Caudate nucleus (tissue), 63 donors: ENCODE measurements at places on chromosomes 2 and 18.
A peak's percentile ranks its signal among the peaks of the same experiment; 100 is the strongest.

DNA sequence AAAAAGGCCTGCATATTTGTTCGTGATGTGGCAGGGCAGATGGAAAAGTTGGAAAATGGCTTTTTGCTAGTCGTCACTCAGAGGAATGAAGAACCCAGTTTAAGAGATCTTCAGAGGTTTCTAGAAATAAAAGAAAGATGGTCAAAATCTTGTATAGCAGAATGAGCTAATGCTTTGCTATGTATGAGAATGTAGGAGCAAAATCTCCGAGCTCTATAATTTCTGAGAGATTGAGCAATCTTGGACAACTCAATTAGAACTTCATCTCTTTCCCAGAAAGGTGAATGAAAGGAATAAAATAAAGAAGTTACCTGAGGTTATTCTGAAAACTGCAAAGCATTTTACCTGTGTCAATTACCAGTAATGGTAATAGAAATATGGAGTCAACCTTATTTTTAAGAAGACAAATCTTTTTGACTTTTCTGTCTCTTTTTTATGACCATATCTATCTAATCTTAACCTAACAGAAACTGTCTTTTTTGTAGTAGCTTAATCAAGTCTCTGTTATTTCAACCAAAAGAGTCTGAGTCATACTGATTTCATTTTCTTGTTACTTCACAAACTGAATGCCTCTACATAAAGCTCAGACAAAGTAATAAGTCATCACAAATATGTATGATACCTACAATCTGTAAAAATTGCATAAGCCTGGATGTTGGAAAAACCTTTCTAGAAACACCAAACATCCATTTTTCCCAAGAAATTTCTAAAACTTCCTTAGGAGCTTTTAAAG is 32.5 kb downstream of the CCDC68 start:
- no peak for DNase-seq

GRCh38 chr2:163345795-163346573 is 389.8 kb downstream of the FIGN start:
- DNase-seq = no peak

DNA sequence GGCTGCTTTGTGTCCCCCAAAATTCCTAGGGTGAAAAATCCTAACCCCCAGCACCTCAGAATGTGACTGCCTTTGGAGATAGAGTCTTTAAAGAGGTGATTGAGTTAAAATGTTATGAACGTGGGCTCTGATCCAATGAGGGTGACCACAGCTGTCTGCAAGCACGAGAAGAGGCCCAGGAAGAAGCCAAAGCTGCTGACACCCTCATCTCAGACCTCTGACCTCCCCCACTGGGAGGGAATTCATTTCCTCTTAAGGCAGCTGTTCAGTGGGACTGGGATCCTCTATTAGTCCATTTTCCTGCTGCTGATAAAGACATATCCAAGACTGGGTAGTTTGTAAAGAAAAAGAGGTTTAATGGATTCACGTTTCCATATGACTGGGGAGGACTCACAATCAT is 544.4 kb downstream of the DCDC2C start:
- no peak for DNase-seq

GRCh38 chr2:69007603-69008002 is 5.4 kb upstream of the ANTXR1 start:
- no peak for DNase-seq

- DNase-seq = peak; percentile 29
Measured at GRCh38 chr2:6352906-6353515, 512.7 kb downstream of the CMPK2 start.

DNA sequence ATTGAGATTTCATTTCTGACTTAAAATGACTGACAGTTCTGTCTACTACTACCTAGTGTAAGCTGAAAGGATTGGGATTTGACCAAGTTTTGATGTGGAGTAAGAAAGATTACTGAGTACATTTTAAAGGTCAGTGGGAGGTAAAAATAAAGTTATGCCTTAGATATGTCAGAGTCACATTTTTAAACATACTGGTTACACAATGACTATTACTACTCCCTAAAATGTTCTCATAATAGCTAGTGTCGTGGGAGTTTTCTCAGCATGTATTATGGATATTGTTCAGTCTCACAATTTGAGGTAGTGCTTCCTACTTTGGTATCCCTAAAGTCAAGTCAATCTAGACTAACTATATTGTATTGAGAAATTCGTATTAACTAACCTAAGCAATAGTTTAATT is 1092.5 kb downstream of the LRP1B start:
- DNase-seq = no peak

DNA sequence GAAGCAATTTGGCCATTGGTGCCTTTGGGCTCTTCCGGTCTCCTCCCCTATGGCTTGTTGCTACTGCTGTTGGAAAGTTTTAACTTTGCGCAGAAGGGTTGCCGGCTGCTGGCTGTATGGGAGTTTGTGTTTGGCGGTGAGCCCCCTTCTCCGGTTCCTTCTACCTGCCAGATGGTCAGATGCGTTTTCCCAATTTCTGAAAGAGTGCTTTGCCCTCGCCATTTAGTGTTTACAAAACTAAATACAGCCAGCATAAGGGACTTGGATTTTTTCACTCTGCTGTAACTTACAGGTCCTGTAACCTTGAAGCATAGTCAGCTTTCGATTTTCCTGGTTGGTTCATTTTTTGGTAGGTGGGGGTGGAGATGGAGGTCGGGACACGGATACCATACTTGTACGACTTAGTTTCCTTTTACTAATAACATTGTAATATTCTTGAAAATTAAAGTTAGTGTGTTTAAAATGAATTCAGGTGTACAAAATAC is 604 bp downstream of the COQ10B start:
- no peak for DNase-seq

GRCh38 chr18:39871961-39872360 is 2083.1 kb upstream of the PIK3C3 start:
- DNase-seq = no peak

DNA sequence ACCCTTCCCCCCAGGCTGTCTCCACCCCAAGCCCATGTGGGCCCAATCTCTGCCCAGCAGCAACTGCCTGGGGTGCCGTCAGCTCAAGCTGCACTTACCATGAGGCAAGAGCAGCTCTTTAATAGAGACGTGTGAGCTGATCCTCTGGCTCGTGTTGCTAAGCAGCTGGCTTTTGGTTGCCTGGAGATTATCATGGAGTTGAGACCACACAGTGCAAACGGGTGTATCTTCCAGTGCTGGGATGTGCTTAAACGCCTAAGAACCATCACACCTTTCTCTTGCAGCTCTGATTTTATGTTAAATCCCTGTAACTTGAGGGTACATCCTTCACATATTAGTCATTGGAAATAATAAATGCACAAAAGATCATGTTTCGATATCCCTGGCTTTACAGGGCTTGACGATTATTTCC is 271.1 kb downstream of the PRKCE start:
- DNase-seq = no peak

DNA sequence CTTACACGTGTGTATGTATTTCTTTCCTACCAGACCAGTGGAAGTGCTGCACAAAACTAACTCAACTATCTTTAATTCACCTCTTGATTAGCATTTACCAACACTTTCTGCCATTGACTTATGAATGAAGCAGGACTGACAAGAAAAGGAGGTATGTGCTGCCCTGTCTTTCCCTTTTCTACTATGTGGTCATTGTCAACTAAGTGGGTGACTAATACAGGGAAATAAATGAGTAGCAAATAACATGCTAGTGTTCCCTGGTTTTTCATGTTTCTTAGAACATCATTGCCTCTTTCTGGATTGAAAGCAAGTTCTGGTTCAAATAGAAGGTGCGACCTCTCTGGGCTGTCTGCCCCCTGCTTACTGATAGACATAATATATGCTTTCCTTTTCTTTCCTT is 58.0 kb downstream of the LINC00305 start:
- no peak for DNase-seq

GRCh38 chr2:130853391-130853790 is 16.7 kb downstream of the ARHGEF4 start:
- DNase-seq = no peak

DNA sequence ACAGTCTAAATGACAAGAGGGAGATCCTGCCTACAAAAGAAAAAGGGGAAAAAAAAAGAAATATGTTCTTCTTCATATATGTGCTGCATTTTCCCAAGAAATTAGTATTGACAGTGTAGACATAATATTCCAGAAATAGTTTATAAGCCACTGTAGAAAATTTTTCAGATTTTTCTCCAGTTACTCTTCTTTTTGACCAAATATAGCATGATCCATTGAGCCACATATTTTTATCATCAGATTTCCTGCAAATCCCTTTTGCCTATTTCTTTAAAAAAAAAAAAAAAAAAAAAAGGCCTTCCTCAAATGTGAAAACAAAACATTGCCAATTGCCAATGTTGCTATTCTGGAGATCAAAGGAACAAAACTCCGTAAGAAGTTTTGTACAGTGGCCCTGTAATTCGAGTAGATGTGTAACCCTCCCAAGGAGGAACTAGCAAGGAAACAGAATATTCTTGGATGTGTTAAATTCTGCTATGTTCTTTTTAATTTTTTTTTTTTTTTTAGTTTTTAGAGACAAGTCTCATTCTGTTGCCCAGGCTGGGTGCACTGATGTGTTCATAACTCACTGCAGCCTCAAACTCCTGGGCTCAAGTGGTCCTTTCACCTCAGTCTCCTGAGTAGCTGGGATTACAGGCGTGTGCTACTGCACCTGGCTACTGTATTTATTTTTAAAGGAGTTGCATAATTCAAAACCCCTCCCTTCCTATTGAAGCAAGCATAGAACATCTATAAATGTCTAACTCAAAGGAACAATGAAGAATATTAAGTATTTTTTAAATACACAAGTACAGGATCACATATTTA is 12.5 kb upstream of the CABYR start:
- DNase-seq = no peak

DNA sequence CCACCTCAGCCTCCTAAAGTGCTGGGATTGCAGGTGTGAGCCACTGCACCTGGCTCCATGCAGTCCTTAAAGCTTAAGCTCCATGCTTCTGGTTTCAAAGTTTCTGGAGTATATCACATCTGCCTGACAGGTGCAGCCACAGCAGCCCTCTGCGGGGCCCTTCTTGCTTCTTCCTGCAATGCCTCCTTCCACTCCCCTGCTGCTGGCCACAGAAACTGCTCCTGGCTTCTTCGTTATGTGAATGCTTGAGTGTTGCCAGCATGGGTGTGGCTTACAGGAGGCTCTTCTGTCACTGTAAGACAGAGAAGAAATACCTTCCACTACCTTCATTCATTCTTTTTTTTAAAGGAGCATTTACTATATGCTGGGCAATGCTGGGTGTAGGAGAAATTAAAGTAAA is 10.1 kb upstream of the CCBE1 start:
- no peak for DNase-seq

GRCh38 chr2:104945866-104946265 is 92.0 kb downstream of the POU3F3 start:
- no peak for DNase-seq

DNA sequence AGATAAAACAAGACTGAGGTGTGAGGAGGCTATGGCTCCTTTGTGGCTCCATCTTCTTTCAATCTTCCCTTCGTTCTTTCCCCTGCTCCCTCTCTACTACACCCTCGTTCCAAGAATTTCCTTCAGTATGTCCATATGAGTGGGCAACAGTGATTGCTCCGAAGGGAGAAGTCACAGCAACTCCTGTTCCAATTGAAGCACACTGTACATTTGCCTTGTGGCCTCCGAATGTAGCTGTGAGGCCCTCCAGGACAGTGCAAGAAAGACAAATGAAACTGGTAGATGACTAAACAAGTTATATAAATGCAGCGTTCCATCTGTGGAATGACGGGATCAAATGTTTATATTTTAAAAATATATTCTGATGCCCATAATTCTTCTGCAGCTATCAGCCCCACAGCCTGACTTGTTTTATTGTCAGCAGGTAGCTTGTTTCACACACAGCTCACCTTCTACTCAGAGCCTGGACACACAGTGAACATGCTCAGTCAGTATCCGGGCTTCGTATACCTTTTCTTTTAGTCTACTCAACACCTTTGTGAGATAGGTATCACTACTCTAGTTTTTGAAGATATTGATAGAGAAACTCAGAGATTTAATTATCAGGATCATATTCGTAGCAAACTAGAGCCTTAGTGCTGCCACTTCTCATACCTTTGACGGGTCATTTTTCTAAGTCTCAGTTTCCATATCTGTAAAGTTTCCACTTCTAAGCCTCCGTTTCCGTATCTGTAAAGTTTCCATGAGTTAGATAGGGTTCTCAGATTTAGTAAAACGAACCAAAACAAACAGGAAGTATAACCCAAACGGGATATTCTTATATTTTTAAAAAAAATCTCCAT is 216.7 kb upstream of the STON1 start:
- DNase-seq = no peak

GRCh38 chr2:210577263-210578071 is 21.1 kb downstream of the CPS1 start:
- no peak for DNase-seq

DNA sequence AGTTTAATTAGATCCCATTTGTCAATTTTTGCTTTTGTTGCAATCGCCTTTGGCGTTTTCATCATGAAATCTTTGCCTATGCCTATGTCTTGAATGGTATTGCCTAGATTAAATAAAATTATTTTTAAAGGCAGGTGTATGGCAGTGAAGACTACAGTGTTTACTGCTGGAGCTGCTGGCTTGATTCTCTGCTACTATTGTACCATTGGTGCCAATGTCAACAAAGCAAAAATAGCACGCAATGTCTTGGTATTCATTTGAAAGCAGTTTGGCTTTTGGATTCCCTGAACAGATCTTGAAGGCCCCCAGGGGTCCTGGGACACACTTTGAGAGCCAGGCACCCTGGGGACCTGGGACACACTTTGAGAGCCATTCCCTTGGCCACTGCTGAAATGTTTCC is 125.4 kb upstream of the ACKR3 start:
- no peak for DNase-seq

DNA sequence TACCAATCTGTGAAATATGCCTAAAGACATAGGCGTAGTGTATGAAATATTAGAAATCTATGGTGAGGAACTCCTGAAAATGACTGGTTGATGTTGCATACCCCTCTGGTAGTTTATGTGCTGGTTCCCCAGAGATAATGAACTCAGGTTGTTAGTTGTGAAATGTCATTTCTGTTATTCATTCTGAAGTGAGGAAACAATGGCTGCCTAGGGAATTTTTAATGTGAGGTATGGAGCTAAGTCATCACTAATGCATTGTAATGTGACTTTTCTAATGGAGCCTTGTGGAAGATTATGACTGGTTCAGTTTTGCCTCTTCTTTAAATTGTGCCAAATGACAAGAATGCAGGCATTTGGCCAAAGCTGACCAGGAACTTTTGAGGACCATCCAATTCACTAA is 61.6 kb upstream of the RAB27B start:
- DNase-seq = no peak

DNA sequence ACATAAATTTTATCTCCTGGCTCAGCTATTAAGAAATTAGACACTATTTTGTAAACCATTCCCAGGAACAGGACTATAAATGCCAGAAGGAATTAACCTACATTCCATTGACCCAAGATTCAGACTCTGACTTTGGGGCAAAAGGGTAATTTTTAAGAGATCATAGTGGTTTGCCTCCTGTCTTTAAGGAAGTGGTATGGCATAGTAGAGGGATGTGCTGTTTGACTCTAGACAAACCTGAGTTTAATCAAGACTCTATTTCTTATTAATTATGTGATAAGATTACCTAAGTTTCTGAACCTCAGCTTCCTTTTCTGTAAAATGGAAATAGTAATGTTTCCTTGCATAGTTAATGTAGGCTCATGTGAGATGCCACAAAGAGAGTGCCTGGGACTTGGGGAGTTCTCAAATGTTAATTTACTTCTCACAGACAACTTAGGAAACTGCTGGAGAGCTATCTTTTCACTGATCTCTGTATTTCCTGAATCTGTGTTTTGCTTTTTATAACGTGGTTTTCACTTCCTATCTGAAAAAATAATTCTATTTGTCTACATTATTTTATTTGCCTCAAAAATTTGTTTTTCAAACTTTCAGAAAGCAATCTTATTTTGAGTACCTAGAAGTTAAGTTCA is 11.9 kb upstream of the SLC40A1 start:
- DNase-seq = no peak

- no peak for DNase-seq
Measured at GRCh38 chr18:71106701-71107100, 817.9 kb downstream of the SOCS6 start.
